ENCODE measurements at places on chromosomes 4 and X. TPM values are rescaled to one million over a fixed set of nuclear protein-coding genes. Genes with fewer than 3 reads are reported as not detected.
A peak's percentile ranks its signal among the peaks of the same experiment; 100 is the strongest.

CACNA1F gene
- total RNA-seq, result 0.21 TPM

PRDM8 gene
- 3.0 TPM for total RNA-seq

DGKK gene
- total RNA-seq, result not detected

PCDH7 gene
- 31.5 TPM for total RNA-seq

UCHL1 gene
- 139 TPM for total RNA-seq

MRPS18C gene
- 22.4 TPM for total RNA-seq

HEPH gene
- 11.9 TPM for total RNA-seq

NPY2R gene
- total RNA-seq, result not detected

EREG gene
- under 0.01 TPM for total RNA-seq

GRCh38 chrX:65406532-65406931, 128.1 kb downstream of the LAS1L start:
- no peak for DNase-seq

DNA sequence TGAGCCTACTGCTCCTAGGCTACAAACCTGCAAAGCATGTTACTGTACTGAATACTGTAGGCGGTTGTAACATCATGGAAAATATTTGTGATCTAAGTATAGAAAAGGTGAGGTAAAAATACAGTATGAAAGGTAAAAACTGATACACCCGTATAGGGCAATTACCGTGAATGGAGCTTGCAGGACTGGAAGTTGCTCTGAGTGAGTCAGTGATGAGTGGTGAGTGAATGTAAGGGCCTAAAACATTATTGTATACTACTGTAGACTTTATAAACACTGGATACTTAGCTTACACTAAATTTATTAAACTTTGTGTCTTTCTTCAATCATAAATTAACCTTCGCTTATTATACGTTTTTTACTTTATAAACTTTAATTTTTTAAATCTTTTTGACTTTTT, 3.7 kb downstream of the KIF4A start:
- DNase-seq, result no peak

DNA sequence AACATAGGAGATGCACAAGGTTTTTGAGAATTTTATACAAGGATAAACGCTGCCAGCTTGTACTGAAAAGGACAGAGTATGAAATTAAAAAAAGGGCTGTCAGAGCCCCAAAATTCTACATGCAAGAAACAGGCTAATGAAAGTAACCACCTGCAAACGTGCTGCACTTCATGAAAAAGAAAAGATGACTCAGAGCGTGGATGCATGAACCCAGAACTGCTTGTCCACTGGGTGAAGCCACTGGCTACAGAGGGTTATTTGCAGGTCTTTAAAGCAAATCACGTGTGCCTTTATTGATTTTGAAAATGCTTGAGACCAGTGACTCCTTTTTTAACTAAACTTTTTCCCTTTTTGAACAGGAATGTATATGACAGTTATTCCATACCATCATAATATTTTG, 25.3 kb upstream of the FRMD7 start:
- DNase-seq, result no peak

- no peak for DNase-seq
Observed at GRCh38 chr4:38894322-38894982, 26.8 kb downstream of the FAM114A1 start.

DNA sequence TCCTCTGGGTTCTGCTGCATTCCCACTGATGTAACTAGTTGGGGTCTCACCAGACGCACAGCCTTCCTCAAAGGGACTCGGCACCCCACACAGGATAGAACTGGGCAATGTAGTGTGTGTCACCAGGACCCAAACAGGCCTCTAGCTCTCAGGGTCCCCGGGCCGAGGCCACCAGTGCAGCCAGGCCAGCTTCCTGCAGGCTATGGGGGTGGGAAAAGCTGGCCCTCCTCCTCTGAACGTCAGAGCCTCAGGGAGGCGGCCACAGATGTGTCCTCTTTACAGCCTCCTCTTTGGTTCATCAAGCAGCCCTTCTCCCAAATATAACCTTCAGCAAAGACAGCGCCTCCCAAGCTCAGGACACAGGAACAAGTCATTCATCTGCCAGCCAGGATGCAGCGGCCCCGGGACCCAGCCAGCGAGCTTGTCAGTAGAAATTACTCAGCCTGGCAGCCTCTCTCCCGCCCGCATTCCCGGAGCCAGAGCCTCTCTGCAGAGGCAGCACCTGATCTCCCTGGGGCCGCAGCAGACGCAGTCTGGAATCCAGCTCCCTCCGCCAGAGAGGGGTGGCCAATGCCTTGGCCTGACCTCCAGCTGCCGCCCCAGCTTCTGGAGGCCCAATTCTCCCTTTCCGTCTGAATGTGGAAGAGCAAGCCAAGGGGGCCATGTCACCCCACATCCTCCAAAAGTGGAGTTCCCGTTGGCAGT, 288.5 kb downstream of the FBXW7 start:
- DNase-seq, result no peak

GRCh38 chrX:67587946-67588624, 44.3 kb downstream of the AR start:
- DNase-seq, result peak; percentile 35

- DNase-seq, result peak; percentile 6
Observed at GRCh38 chr4:172546782-172547181, 621.8 kb upstream of the GALNT7 start.

- no peak for DNase-seq
Observed at GRCh38 chr4:41346306-41347061, 89.8 kb downstream of the UCHL1 start.

DNA sequence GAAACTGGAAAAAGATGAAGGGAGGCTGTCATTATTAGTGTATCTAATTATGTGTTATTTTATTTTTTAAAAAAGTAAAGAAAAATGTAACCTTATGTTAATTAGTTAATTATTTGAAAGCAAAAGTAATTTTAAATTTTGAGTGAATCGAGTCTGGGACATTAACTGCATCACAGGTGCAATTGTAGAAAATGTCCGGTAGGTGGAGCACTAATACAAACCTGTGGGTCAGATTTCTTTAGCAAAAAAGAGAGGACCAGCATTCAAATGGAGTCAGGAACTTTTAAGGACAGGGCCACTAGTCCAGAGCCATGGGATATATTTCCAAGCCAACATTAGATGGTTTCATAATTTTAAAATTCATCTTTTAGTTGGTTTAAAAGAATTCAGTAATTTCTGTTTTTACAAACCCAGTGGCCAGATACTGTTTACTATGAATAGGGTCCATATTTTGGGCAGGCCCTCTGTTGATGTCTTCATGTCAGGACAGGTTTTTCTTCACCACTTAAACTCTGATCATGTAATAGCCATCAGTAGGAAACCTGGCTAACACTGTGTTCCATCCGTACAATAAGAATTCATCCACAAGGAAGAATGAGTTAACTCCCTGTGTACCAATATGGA, 27.2 kb downstream of the BST1 start:
- no peak for DNase-seq

- DNase-seq, result no peak
Observed at GRCh38 chrX:141469469-141469868, 115.1 kb downstream of the SPANXA1 start.

DNA sequence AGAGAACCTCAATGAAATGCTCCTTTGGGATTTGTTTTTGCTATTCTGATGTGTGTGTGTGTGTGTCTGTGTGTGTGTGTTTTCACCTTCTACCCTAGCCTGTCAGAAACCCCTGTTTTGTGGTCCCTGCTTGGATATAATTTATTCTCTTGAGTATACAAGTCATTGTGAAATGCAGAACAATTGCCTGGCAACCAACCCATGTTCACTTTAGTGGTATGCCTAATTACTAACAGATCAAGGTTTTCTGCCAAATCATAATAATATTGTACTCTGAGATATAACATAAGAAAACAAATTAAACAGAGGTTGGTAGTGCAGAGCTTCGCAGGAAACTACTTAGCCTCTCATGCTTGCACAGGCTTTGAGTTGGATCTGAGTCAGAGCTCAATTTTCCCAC, 7.0 kb upstream of the TET2 start:
- DNase-seq, result no peak

DNA sequence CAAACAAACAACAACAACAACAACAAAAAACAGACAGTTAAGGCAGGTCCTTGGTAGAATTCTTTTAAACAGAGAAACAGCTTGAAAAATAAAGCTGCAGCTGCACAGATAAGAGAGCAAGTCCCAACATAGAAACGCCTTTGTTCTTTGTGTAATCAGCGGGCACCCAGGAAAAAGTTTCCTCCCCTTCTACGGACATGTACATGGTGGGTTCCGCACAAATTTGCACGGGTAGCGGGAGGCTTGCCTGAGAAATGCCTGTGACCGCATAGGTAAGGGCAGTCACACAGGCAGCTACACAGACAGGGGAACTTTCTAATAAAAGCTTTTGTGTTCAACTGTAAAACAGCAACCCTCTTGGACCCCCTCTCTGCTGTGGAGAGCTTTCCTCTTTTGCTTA, 25.7 kb upstream of the CT47A1 start:
- DNase-seq, result no peak

DNA sequence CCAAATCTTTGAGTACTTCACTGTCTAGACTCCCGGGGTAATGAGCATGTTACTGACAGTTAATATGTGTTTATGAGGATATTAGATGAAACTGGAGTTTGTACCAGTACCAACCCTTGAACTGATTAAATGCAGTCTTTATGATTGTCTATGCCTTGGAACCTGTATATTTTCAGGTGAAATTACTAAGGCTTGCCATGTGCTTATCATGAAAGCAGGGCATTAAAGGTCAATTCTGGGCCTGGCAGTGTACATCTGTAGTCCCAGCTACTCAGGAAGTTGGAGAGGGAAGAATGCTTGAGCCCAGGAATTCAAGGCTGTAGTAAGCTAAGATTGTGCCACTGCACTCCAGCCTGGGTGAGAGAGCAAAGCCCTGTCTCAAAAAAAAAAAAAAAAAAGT, 27.6 kb downstream of the PHEX start:
- peak; percentile 32 for DNase-seq

GRCh38 chr4:183013730-183014002, 85.4 kb upstream of the WWC2 start:
- DNase-seq, result no peak

DNA sequence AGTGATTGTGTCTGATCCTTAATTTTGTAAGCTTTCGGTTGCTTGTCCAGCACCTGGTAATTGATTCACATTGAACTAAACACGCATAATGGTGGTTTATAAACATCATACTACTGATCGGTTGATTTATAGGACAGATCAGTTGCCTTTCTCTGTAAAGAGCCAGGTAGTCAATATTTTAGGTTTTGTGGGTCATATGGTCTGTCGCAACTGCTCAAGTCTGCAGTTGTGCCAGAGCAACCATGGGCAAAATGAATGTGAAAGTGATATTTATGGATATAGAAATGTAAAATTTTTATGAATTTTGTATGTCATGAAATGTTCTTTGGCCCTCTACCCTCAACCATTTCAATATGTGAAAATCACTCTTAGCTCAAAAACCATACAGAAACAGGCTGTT, 8.9 kb downstream of the JADE1 start:
- DNase-seq, result no peak

DNA sequence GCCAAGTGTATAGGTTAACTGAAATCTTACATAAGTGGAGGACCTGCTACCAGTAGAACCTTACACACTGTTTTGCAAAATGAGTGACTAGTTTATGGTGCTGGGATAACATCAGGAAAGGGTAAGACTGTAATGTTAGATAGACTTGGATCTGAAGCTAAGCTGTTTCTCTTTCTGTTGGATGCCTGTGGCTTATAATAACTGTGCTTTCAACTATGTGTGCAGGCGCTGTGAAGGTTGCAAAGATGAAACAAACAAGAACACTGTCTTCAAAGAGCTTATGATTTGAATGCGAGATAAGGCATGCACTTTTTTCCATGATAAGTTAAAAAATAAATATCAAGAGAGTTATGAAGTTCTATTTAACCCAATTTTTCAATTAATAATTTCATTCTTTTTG, 34.5 kb upstream of the LCORL start:
- no peak for DNase-seq
